Stimulated activated CD8-positive, alpha-beta memory T cell treated with anti-CD3 and anti-CD28 coated beads, Interleukin-2, amount 100 ng/mL, for 1 hour (primary cell): ENCODE measurements at places on chromosomes 6 and 20.
A peak's percentile ranks its signal among the peaks of the same experiment; 100 is the strongest.

DNA sequence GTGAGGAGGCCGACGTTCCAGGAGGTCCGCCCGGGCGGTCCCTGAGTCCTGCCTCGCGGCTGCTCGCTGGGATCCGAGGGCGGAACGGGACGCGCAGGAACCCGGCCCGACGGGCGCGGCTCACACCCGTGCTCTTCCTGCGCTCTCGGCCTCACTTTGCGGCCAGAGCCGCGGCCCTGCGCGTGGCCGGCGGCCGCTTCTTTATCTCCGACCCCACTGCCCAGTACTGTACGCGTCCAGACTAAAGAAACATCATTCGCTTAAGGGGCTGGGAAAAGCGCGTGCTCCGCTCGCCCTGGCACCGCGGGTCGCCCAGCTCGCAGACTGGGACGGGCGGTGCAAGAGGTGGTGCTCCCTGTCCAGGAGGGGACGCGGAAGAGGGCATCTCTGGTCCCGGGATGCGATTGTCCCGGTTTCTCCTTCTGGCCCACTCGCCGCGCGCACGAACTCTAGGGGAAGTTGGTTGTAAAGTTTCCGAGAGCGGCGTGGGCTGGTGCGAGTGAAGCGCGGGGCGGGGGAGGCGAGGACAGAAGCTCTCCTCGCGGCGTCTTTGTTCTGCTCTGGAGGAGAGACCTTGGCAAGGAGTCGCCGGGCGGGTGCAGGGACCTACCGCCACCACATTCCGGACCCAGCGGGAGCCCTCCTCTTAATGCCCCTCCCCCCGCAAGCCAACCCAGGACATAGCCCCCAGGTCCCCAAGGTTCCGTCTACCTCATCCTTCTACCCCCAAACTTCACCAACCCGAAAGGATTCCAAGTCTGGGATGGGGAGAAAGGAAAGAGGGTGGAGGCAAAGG is 71.0 kb downstream of the SOX4 start:
- no peak for DNase-seq

DNA sequence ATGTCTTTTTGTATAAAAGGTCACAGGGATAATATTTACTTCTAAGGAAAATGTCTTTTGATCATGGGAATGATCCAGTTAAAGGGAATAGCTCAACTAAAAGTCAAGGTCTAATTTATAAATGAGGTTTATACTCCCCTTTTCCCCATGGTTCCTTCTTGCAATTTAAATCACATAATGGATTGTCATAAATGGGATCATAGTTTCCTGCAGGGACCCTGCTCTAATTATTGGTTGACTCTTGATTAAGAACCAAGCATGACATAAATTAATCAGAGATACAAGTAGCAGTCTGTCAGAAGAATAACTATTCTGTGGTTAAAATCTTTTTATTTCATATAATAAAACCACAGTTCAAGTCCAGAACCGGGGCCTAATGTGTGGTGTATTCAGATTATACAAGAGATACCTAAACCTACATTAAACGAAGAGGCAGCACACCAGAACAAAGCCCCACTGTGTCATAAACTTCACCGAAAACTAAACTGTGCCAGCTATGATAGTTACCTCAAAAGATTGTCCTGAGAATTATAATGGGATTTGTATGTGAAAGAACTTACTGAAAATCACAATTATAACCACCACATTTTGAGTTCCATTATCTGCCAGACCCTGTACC is 43.0 kb upstream of the CD83 start:
- DNase-seq = no peak

GRCh38 chr6:164005004-164005711 is 590.6 kb downstream of the QKI start:
- DNase-seq = no peak

GRCh38 chr6:46393940-46394337 is 97.3 kb downstream of the RCAN2 start:
- DNase-seq = no peak

DNA sequence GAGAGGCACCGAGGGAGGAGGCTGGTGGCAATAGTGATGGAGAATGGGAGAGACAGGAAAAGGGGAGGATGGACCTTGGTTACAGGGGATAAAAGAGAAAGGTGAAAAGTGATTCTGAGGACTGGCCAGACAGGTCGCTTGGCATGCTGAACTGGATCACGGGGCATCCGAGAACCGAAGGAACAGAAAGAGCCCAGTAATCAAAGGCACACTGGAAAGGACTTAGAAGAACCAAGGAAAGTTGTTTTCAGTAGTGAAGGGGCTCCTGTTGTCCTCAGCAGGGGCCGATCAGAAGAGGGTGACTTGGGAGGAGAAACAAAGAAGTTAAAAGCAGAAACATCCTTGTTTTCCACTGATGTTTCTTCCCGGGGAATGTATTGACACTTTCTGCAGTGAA is 18.9 kb downstream of the SYTL3 start:
- DNase-seq = no peak

DNA sequence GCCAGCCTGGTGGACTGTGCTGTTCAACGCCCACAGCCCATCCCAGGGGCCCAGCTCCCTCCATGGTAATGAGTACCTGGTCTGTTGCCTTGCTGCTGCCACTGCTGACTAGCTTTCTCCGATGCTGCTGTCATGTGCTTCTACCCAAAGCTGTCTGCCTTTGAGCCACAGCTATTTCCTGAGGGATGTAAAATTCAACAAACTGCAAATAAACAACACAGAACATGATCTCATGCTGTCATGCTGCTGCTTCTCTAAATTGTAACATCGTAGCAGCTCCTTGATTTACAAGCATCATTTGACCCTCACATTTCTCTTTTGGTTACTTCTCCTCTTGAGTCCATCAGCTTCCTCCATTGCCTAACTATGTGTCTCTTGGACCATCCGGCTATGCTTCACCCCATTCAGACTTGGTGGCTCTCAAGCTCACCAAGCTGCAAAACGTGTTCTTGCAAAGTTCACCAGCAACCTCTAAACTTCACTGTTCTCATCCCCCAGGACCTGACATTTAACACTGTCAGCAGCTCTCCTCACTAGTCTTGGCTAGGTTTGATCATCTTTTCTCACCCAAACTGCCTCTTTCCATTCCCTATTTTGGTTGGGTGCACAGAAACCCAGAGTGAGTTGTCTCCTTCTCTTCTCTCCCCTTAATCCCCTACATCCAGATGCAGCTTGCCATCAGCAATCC is 54.6 kb downstream of the FYN start:
- DNase-seq = no peak

DNA sequence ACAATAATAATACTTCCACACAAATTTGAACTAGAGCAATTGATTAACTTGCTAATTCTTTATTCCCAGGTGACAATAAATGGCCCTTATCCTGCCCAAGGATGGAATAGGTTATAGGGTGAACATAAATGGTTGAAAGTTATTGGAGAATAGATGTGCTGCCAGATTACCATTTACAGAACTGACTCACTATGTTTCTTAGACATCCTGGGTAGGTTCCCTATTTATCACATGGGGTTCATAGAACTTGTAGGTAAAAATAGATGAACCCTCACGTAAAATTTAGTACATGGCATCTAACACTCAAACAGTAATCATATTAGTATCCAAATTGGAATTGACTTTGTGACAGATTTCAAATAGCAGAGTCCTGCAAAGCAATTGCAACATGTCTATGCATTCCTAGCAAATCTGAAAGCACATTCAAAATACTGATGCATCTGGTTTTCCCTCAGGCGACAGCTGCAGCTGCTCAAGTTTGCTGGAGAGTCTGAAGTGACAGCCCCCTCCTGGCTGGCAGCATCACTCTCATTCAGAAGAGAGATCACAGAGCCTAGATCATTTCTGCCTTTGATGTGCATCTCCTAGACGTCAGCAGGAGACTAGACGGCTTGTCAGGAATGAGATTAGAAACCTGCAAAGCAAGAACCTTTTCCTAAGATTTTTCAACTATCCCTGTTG is 80.2 kb upstream of the RNF217 start:
- DNase-seq = no peak

- DNase-seq = no peak
Observed at GRCh38 chr20:19009081-19009688, 195.6 kb downstream of the SCP2D1 start.

DNA sequence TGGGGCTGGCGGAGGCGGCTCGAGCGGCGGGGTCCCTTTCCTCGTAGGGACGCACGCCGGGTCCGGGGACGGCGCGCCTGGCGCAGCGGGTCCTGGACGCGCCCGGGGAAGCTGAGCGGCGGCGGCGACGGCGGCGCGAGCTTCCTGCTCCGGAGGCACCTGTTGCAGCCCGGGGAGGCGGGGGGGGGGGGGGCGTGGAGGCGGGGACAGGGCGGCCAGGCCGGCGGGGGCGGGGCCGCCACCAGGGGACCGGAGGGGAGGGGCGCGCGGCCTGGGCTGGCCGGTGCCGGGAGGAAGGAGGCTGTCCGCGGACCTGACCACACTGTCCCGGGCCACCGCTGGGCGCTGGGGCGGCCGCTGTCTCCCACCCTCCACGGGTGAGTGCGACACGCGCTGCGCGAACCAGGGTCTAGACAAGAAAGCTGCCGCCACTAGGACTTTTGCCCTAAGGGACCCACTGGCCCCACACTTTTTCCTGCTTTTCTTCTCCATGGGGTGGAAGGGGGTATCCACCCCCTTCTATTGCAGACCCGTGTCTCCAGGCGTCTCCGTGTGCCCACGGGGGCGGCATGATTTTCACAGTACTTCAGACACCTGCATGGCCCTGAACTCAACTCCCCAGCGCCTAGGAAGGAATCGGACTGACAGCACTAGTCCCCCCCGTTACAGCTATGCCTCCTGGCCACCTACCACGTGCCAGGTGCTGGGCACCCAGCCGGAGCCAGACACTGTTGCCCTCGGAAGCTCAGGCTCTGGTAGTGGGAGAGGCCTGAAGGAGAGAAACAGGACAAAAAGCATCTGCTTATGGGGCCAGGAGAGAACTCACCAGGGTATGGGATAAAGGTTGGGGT is at the start of gene NFATC2:
NFATC2 (minus strand) TSS at position 149 of the 851 bp plus-strand sequence. CDS start 220 bp downstream, outside the sequence.
- DNase-seq = peak; percentile 28

DNA sequence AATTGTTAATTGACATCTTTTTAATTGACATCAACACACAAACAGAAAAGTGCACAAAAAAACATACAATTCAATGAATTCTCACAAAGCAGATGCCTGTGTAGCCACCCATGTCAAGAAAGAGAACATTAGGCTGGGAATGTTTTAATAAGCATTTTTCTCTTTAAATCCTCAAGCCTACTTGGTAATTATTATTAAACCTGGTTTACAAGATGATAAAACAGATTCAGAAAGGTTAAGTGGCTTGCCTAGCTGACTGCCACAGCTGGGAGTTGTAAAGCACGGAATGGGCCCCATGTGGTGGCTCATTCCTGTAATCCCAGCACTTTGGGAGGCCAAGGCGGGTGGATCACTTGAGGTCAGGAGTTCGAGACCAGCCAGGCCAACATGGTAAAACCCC is 90.0 kb upstream of the AKAP12 start:
- DNase-seq = no peak

DNA sequence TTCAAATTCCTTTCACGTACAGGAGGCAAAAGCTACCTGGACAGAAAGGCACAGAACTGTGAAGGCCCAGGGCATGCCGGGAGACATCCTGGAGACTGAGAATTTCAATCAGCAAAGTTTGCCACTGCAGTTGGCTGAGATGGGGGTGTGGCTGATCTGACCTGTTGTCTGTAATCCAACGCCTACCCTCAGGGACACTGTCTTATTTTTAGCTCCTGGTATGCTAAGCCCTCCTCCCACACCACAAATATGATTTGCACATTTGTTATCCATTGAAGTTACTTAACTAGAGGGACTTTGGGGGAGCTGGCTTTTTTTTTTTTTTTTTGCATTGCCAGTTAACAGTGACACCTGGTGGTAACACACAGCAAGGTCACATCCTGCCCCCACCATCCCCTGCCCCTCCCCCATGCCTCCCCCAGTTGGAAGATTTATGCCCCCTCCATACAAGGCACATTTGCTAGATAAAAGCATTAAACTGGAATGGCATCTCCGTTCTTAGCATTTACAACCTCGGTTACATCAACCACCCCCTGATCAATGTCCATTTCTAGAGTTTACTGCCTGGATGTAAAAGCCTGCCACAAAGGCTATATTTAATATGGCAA is 40.4 kb downstream of the TTI1 start:
- DNase-seq = no peak

GRCh38 chr6:160337991-160338390 is 10.2 kb upstream of the SLC22A3 start:
- DNase-seq = no peak

GRCh38 chr6:165664559-165665383 is 1.7 kb upstream of the PDE10A start:
- no peak for DNase-seq

DNA sequence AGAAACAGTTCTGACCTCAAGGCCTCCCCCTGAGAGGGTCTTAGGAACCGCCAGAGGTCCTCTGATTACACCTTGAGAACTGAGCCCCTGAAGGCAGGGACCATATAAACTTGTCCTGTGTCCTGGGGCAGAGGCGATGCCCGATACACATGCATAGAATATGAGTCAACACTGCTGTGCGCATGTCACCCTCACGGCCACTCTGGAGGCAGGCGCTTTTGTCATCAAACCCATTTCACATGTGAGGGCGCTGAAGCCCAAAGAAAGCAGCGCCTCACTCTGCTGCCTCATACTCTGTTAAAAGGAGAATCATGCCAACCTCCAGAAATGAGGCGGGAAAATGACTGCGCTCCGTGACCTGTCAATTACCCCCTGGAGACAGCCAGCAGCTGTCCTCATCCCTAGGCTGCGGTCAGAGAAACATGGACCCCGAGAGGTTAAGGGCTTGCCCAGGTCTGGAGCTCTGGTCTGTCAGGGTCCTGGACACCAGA is 158.3 kb downstream of the GRM4 start:
- DNase-seq = no peak

DNA sequence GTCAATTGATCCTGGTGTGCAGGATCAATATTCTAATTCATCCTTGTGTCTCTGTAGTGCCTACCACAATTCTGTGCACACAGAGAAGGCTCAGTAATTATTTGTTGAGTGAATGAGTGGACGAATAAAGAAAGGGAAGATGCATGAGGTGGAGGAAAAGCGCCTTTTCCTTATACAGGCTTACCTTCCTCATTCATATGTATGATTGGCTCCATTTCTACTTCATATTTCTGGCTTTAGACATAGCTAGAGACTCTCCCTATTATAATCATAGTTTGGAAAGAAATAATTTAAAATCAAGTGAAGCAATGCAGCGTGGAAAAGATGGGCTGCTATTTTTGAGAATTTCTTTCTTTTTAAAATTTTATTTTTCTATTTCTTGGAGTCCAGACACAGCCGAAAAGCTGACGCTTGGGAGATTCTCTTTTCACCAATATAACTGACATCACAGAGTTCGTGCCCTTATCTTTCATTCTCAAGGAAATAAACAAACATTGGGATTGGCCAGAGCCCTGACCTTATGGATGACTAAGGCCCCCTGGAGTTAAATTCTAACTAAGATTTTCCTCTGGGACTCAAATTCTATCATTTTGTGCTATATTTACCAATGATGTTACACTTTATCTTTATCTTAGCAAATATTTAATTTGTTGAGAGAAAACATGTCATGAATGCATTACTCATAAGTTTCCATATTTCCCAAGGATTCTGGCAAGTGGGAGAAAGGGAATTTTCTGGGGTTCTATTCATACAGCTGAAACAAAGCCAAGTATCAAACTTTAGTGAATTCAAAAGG is 48.1 kb downstream of the PRL start:
- no peak for DNase-seq

DNA sequence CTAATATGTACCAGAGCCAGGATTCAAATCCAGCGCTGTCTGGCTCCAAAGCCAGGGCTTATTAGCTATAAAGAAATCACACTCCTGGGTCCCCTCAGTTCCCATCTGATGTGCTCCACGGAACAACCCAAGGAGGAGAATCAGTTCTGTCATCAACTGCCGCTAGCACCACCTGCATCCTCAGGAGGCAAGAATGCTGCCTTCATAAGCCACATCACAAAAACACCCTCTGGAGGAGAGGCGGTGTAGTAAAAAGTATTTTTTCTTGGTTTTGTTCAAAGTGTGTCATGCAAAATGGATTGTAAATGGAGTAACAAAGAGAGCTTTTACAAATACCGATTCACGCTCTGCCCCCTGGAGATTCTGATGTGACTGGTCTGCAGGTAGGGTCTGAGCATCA is 57.1 kb downstream of the TNFRSF21 start:
- no peak for DNase-seq
